CD4-positive, alpha-beta T cell treated with Interleukin-2 at 100 ng/mL for 4 hours (primary cell): ENCODE measurements at places on chromosomes 6 and 20.

DNA sequence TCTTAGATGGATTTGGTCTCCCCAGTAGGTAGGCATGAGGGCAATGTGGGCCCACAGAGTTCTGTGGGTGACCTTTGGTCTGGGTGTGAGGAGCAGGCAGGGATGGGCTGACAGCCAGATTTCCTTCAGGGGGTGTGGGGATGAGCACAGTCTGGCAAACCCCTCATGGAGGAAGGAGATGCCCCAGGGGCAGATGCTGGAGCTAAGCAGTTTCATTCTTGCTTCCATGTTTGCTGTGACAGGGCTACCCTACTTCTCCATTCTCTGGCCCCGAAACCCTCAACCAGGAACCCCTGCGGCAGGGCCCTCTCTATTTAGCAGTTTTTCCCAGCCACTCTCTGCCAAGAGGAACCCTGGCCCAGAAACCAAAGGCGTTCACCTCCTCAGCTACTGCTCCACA, 40.4 kb downstream of the GCLC start:
- DNase-seq: no peak

DNA sequence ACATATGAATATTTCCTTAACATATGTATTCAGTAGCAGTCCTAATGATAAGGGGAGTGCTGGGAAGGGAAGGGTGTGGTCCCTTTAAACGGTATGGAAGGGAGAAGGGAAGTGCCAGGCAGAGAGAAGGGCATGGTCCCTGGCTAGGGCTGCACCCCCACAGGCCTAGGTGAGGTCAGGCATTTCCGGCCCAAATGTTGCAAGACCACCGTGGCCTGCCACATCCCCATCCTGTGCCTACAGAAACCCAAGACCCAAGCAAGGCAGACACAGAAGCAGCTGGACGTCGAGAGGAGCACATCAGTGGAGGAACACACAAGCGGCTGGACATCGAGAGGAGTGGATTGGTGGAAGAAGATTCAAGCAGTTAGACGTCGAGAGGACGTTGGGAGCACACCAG, 5.9 kb downstream of the RRAGD start:
- DNase-seq: no peak

DNA sequence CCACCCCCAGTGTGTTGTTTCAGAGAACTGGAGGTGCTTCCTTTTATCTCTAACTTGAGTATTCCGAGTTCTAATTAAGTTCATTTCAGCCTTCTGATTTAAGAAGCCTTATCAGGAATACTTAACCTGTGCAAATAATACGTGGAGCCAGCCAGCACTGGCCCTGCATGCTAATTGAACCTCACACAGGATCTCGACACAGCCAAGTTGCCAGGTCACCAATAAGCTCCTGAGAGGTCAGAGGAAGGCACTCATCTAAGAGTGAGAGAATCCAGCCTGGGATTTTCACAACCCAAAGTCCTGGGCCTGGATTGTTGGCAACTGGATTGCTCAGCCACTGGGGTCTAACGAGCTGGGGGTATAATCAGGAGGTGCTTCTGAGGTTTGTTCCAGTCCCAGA, 157.7 kb upstream of the LRFN2 start:
- DNase-seq: no peak

GRCh38 chr6:37149745-37150144, 20.2 kb upstream of the PIM1 start:
- DNase-seq: no peak

DNA sequence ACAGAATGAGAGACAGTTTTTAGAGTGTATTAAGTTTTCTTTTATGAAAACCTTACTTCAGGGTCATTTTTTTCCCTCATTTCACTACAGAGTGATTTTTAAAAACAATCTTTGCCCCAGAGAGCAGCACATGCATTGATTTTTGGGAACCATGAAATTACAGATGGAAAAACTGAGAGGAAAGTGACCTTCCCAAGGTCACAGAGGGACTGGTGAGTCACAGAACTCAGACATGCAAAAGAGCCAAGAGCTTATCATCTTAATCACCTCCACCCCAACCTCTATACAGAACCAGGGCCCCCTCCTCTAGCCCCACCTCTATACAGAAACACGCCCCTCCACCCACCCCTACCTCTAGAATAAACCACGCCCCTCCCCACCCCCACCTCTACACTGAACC, 10.7 kb downstream of the PXMP4 start:
- no peak for DNase-seq

GRCh38 chr6:30091577-30092381, 16.2 kb upstream of the RNF39 start:
- no peak for DNase-seq

DNA sequence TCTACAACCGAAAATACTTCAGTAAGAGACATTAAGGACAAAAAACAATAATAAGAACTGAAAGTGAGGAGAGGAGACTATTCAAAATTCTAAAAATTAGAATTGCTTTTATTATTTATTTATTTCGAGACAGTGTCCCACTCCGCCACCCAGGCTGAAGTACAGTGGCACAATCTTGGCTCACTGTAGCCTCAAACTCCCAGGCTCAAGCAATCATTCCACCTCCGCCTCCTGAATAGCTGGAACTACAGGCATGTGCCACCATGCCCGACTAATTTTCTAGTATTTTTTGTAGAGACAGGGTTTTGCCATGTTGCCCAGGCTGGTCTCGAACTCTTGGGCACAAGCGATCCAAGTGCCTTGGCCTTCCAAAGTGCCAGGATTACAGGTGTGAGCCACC, 123.1 kb downstream of the RNGTT start:
- no peak for DNase-seq

DNA sequence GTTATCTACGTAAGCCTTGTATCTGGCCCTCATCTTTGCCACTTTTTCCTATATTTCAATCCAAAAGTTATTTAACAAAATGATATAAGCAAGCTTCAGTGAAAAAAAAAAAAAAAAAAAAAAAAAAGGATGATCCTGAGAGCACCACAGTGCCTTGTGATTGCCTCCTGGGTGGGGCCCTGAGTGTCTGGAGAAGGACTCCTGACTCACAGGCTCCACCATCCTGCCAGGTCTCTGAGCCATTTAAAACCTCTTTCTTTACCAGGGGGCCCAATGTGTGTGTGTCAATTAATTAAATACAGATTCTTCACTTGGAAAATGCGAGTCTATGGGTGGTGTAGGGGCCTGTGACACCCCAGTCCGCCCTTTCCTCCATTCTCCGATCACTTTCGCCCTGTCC, 105.2 kb downstream of the SMOC2 start:
- DNase-seq: no peak

DNA sequence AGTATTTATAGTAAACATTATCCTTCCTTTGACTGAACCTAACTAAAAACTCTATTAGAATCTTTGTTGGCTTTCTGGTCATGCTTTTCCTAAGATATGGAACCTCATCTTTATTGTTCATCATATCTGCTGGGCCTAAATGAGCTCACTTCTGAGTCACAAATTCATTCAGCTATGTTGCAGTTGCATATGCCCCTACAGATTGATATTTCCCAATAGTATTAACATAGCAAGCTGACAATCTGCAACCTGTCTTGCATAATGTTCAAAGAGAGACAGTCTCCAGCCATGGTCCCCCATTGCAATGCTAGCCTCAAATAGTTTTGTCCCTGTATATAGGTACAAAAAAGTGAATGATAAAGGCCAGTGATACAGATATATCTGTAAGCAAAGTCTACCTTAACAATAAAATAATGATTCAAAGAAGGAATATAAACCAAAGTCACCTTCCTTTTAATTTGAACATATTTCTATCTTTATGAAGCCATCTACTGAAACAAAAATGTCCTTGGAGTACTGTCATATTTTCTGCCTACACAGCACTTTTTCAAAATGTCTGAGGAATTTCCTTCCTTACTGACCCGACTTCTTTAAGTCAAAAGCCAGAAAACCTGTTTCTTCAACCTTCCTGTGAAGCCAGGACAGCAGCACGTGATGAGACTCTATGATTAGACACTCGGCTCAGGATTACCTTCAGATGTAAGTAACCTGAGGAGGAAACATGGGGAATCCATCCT, 140.7 kb downstream of the UBE3D start:
- DNase-seq: no peak

DNA sequence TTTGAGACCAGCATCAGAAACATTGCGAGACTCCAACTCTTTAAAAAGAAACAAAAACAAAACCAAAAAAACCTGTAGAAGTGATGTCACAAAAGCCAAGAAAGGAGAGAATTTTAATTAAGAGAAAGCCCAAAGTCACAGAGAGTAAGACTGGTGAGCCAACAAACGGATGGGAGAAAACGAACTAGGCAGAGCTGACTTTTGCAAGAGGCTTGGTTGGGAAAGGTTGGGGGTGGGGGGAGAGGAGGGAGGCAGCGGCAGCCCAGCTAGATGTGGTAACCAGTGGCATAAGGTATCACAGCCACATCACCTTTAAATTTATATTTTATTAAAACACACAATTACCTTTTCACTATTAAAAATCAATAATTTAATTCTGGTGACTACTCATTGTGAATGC, 23.5 kb downstream of the NOL7 start:
- no peak for DNase-seq

DNA sequence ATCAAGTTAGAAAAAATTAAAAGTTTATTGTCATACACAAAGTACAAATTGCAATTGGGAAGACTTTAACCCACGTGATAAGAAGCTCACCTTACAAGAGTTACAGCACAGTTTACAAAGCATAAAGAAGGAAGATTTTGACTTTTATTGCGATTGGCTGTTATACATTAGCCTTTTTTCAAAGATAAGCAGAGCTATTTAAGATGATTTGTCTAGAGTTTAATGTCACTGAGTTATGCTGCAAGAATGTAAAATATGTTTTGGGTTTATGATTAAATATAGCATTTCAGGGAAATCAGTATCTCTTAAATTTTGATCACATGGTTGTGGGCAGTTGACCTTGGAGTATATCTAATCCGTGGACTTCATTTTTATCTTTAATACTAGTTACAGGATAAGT, 664.2 kb upstream of the PTCHD4 start:
- DNase-seq: no peak

- no peak for DNase-seq
These were observed 525.3 kb upstream of the HTR1E start for GRCh38 chr6:86412057-86412456.

- no peak for DNase-seq
These were observed 19.3 kb downstream of the MAVS start for GRCh38 chr20:3865887-3866407.

- DNase-seq: no peak
These were observed 114.1 kb downstream of the TENT5A start for GRCh38 chr6:81638366-81638765.

GRCh38 chr20:17856837-17857605, 111.6 kb downstream of the SNX5 start:
- DNase-seq: no peak

GRCh38 chr6:115358616-115359015, 702.1 kb downstream of the FRK start:
- DNase-seq: no peak

DNA sequence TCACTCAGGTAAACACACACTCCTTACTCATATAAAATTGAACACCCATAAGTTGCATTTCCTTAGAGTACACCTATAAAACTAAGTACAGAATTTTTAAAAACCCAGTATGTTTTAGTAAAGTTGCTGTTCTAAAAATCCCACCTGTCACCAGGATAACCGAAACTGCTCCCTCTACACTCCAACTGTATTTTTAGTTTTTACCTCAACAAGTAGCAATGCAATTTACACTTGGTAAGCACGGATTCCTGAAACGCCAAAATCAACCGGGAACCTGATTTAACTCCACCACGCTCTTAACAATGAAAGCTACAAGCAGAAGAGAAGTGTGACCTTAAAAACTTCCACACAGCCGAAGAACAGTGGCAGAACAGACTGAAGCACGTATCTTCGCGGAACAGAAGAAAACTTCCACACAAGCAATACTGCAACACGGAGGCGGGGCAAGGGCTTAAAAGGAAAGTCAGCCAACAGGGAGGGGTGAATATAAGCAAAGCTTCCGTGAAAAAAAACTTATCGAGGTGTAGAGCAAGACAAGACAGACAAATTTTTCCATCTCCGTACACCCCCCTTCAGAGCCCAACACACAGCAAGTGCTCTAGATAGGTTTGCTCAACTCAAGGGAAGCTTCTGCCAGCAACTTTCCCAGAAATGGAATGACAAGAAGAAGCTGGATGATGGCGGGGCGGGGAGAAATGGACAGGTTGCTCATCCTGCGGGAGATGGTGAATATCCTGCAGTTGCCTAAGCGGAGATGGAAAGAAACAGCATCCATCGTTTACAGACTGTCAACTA, 1.4 kb downstream of the STAU1 start:
- peak; percentile 72 for DNase-seq

- DNase-seq: no peak
These were observed 245 bp downstream of the SRC start for GRCh38 chr20:37346236-37346534.

GRCh38 chr20:36313926-36314325, 7.8 kb downstream of the DLGAP4 start:
- no peak for DNase-seq

DNA sequence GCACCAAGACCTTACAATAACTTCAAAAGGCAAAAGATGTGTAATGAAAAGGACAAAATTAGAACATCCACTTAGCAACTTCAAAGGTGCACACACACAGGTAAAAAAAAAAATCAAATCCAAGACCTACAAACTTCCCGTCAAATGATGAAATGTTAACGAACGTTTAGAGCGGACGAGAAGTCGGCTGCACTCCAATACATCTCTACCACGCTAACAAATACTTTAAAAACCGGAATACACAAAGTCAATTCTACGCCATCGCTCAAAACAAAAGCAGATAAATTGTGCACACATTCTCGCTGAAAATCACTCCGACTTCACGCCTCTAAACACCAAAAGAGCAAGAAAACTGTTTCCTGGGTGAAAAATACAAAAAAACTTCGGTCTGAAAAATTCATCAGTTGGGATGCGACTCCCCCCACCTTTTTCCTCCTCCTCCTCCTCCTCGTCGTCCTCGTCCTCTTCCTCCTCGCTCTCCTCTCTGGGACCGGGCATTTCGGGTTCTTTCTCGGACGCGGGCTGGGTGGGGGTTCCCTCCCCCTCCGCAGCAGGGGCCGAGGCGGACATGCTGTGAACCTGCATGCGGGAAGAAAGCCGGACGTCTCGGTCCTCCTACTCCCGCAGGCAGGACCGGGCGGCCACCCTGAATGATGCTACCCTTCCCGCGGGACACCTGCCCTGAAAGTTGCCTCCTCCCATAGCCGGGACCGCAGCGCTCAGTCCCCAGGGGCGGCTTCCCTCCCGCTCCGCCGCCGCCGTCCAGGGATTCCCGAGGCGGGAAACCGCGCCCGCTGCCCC, 712 bp downstream of the DEK start:
- peak; percentile 26 for DNase-seq

- peak; percentile 24 for DNase-seq
These were observed 165.8 kb downstream of the ZFAND3 start for GRCh38 chr6:37985355-37985754.

GRCh38 chr20:6637160-6637579, 130.3 kb upstream of the BMP2 start:
- no peak for DNase-seq

DNA sequence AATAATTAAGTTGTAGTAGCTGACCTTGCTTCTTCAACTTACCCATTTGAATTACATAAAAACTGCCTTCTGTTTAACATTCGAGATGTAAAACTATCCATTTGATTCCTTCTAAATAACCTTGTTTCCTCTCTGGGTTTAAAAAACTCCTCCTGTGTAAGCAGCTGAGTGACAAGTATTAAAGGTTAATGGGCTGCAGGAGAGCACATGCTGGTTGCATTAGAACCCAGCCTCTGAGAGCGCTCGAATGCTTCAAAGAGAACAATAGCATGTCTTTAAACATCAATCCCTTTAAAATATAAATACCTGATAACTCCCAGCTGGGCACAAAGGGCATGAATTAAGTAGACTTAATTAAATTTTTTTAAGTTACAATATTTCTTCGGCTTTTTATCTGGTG, 215.8 kb downstream of the EYA4 start:
- DNase-seq: no peak

- DNase-seq: no peak
These were observed 148.3 kb downstream of the ZNF217 start for GRCh38 chr20:53445321-53445731.
